Activated CD8-positive, alpha-beta T cell treated with anti-CD3 and anti-CD28 coated beads, Interleukin-2, amount 10 ng/mL, durations not matched to agents 7 days and 5 days (primary cell): ENCODE measurements at places on chromosomes 11 and 22. TPM values are rescaled to one million over a fixed set of nuclear protein-coding genes. Genes with fewer than 3 reads are reported as not detected.

DNA sequence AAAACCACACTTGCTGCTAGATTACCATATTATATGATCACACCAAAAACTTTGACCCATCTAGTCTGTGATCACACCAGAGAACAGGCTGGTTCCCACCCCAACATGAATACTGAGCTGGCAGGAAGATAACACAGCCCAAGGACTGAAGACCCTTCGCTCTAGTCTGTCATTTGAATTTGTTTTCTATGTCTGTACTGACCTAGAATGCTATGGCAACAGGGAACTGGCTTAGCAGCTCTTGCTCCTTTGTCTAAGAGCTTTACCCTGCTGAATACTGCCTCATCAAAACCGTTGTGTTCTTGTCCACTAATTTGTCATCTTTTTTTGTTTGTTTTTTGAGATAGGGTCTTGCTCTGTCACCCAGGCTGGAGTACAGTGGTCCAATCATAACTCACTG, 420.4 kb downstream of the AASDHPPT start:
- no peak for DNase-seq

DNA sequence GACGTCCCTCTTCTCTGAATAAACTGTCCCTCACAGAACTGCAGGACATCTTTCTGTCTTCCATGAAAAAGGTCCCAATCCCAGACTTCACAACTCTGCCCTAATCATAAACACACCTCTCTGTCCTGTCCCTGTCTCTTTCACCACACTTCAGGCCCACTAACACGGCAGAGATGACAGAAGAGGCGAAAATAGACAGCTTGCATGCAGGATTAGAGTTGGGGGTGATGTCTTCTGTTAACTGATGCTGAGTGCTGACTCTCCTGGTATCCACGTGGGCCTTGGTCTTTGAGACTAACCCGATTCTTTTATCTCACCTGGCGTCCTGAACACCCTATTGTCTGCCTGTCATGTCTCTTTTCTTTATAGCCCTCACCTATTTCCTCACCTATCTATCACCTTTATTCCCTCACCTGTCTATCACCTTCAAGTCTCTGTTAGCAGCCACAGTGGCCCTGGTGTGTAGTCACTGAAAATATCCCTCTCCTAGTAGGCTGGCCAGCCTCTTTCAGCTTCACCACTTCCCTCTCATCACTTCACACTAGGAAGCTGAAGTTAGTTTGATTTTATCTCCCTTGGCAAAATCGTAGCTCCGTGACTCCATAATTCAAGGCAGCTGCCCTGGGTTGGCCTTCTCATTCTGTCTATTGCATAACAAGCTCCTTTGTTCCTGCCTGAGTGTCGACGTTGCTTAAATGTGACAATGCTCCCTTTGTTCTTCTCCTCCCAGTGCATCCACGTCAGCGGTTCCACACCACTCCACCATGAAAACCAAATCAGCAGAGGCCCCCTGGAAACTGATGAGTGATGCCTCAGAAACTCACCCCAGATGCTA, 30.6 kb upstream of the DRD2 start:
- no peak for DNase-seq

DNA sequence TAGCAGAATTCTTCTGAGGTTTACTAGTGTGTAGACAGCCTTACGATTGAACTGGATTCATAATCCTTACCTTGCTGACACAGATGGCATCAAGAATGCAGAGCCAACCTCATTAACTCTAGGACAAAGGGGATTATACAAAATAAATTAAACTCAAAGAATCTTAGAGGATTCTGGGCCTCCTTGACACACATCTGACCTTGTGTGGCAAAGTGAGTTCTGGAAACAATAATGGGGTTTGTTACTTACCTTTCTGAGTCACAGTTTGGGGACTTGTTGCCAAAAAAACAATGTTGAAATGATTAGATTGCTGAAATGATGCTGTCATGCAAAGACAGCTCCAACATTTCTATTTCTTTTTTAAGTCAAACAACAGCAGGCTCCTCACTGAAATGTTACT, 179.1 kb upstream of the ISX start:
- DNase-seq: no peak

DNA sequence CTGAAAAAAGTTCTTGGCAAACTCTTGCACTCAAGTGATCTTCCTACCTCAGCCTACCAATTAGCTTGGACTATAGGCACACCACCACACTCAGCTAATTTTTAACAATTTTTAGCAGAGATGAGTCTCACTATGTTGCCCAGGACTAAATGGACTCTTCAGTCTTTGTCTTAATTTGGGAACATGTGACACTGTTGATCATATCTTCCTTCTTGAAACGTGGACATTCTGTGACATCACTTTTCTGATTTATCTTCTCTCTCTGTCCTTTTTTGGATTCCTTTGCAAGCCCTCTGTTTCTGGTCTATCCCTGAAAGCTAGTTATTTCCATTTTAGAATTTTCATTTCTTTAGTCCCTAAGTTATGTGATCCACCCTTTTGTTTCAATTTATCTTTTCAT, 42.0 kb downstream of the RSF1 start:
- no peak for DNase-seq

- DNase-seq: no peak
Measured at GRCh38 chr11:75518771-75519653, 6.7 kb downstream of the GDPD5 start.

DNA sequence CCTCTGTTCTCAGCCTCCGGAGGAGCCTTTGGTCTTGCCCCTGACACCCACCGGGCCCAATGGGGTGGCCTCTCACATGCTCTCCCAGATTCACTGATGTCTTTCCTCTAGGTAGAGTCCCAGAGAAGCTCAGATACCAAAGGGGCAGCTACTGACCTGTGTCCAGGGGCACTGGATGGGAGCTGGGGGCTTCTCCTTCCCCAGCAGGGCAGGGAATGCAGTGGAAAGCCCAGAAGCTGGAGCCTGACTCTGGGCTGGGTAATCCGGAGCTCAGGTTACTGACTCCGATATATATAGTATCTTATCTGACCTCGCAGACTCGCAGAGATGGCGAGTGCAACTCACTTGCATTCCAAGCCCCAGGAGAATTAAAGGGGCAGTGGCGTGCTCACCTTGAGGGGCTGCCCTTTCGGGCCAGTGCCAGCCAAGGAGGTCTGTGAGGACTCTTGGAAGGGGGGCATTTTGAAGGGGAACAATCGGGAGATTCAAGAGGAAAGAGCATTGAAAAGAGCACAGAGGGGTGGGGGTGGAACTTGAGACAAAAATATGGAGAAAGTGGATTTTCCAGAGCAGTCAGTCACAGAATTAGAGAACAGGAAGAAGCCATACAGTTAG, 2.5 kb downstream of the USP2 start:
- no peak for DNase-seq

CSKMT gene
- total RNA-seq: 21.9 TPM

DNA sequence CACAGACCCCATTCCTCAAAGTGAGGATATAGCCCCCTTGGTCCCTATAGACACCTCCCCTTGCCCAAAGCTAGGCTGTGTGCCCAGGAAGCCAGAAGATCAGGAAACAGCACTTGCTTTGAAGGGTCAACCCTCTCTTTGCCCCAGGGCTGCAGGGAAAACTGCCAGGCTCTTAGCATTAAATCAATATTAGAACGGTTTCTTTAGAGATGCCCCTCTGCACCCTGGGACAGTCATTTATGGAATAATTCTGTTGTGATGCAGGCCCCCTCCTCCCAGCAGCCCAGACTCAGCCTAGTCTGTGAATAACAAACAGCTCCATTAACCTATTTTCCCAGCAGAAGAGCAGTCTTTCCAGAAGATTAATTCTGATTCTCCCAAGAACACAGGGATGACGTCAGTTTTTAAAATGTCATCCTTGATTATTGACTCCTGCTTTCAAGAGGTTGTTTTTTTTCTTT, 11.6 kb upstream of the CAPN5 start:
- DNase-seq: no peak

- no peak for DNase-seq
Measured at GRCh38 chr11:44747316-44747715, 20.6 kb downstream of the TSPAN18 start.

PSMC3 gene
- 179 TPM for total RNA-seq

GPR83 gene
- total RNA-seq: not detected

DNA sequence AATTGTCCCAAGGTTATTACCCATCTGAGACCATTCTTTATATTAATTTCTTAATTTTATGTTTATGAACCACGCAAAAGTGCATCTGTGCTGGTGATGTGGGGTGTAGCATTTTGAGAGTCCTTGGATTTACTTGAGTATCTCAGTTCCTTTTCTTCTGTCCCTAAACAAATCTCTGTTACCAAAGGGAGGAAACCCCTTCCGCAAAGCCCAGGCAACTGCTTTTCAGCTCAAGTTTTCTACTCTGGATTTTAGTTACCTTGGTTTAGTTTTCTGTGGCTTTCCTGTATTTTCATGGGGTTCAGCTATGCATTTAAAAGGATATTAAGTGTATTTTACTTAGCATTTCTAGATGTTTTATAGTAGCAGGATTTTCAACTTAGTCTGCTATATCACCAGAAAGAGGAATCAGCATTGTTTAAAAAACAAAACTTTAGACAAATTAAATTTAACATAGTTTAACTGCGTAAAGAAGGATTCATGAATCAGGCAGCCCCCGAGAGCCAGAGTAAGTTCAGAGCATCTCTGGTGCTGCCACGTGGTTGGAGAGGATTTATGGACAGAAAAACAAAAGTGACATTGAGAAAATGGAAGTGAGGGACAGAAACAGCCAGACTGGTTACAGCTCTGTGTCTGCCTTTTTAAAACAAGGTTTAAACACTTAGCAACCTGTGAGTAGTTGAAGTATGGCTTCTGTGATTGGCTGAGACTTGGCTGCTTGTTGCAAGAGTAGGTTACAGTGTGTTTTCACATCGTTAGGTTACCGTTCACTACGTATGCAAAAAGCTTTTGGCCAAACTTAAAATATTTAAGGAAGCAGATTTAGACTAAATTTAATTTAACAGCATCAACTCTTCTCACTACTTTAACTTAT, 9.6 kb downstream of the ADM start:
- no peak for DNase-seq

- DNase-seq: peak; percentile 56
Measured at GRCh38 chr22:50731811-50732624, 6.0 kb upstream of the ACR start.

DNA sequence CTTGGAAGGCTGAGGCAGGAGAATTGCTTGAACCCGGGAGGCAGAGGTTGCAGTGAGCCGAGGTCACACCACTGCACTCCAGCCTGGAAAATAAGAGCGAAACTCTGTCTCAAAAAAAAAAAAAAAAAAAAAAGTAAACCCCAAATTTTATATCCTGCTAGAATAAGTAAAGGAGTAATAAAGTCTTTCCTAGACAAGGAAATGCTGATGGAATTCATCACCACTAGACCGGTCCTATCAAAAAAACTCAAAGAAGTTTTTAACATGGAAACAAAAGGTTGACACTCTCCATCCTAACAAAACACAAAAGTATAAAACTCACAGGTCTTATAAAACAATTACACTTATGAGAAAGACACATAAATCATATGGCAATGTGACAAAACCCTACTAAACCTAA, 213.9 kb downstream of the SBF2 start:
- DNase-seq: no peak

CSRP3 gene
- not detected for total RNA-seq

DNA sequence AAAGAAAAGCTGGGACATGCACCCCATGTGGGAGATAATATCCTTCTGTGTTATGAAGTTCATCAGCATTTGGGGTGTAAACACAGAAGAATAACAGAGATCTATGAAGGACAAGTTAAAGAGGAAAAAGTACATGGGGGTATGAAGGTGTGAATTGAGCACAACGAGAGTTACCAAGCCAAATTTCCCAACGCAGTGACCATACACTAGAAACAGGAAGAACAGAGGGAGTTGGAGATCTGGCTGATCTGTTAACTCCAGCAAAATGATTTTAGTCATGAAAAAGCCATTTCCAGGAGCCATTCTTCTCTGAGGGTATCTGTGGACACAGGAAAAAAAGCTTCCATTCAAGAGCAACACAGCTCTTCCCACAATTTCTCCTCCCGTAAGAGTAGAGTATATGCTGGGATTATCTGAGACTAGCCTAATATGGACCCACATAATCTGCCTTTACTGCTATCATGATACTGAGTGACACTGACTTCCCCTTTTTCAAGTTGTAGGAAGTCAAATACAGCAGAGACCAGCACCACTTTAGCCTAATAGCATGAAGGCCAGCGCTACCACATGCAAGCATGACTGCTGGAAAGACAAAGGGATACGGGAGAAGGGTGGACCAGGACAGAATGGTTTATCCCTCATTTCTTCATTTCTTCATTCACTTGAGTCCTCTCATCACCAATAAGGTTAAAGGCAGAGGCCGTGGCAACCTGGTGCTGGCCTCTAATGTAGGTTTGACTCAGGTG, 19.6 kb upstream of the OR8D2 start:
- DNase-seq: no peak

DNA sequence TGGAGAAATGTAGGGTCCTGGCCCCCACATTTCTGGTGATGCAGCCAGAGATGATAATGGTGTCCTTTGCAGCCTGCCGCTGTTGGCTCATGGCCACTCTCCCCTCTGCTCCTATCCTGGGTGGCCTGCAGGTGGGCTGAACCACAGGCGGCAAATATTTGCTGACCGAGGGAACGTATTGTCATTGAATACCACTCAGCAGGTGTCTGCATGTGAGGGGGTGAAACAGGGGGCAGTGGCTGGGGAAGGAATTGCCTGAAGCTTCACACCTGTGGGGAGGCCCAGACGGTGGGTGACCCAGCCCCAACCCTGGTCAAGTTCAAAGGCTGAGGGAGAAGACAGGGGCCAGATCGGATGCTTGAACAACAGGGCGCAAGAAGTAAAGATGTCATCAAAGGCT, 73.3 kb upstream of the WNT11 start:
- no peak for DNase-seq

SCGB2A2 gene
- not detected for total RNA-seq

DNA sequence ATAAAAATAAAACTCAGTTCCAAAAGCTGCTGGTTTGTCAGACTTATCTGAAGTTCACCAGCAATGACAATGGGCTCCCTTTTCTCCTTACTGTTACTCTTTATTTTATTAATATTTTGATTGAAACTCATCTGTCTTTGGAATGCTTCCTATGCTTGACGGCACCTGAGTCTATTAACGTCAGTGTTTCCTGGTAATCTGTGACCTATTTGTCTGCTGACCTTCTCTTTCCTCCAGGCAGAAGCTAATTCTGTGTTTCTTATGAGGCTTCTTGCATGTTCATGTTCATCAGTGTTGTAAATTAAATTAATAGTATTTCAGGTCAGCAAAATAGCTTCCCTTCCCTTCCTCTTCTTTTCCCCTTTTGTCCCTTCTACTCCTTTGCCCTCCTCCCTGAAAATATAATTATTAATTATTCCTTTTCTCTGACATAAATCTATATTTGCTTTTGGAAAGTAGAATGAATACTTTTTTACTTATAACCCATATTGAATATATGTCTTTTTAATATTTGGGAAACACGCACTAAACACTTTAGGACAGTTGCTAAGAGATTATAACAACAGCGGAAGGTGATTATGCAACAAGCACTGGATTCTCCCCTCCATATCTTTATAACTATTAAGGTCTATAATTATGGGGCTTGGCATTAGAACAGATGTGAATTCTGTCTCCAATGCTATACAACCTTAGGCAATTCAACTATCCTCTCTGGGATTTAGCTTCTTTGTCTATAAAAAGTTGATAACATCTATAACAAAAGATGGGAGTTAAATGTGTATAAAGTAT, 32.1 kb upstream of the PCF11 start:
- DNase-seq: no peak

- DNase-seq: no peak
Measured at GRCh38 chr11:1292644-1293618, 16.5 kb downstream of the TOLLIP start.

GRCh38 chr11:134802116-134802515, 390.1 kb upstream of the B3GAT1 start:
- DNase-seq: no peak

GRCh38 chr11:14458377-14458776, 41.2 kb downstream of the COPB1 start:
- DNase-seq: no peak
